ENCODE measurements at places on chromosomes 16 and 17. TPM values are rescaled to one million over a fixed set of nuclear protein-coding genes. Genes with fewer than 3 reads are reported as not detected.
A peak's percentile ranks its signal among the peaks of the same experiment; 100 is the strongest.

- no peak overlapping the region for H3K27ac ChIP-seq
- no peaks in the 10 kb centered on the region for H3K4me1 ChIP-seq
- H3K27me3 ChIP-seq = no peaks in the 10 kb centered on the region
- H3K36me3 ChIP-seq = no peaks in the 10 kb centered on the region
These were observed 14.2 kb upstream of the CCL8 start for GRCh38 chr17:34305061-34305460.

- no peaks in the 10 kb centered on the region for H3K36me3 ChIP-seq
- H3K4me3 ChIP-seq = no peak overlapping the region
- DNase-seq = no peak
- H3K27ac ChIP-seq = no peak overlapping the region
- H3K27me3 ChIP-seq = no peaks in the 10 kb centered on the region
- H3K4me1 ChIP-seq = no peaks in the 10 kb centered on the region
These were observed 73.3 kb downstream of the N4BP1 start for GRCh38 chr16:48536614-48537200.

- peak overlapping the region; percentile 36 for H3K4me3 ChIP-seq
- H3K36me3 ChIP-seq = no peaks in the 10 kb centered on the region
- no peaks in the 10 kb centered on the region for H3K27me3 ChIP-seq
- H3K4me1 ChIP-seq = no peaks in the 10 kb centered on the region
These were observed 436.0 kb downstream of the MAF start for GRCh38 chr16:79164388-79164995.

SPOP gene
- total RNA-seq = 58.0 TPM

GRCh38 chr16:52558448-52558847, 11.5 kb upstream of the TOX3 start:
- H3K4me1 ChIP-seq = no peaks in the 10 kb centered on the region
- no peaks in the 10 kb centered on the region for H3K36me3 ChIP-seq
- H3K27me3 ChIP-seq = no peaks in the 10 kb centered on the region
- no peak overlapping the region for H3K4me3 ChIP-seq
- H3K27ac ChIP-seq = no peak overlapping the region

DNA sequence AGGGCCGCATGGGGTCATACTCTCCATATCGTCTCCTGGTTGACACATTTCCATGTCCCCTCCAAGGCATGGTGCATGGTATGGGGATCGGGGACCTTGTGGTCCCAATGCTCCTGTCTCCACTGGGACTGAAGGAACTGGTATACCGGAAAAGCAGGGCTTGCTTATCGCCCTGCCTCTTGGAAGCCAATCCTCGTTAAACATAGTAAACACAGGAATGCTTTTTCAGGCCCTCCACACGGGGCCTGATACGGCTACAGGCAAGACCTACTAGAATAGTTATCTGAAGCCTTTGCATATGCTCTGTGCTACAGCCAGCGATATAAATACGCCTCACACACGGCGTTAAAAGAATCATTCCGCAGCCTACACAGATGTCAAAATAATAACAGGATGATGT, 159.5 kb downstream of the SHISA9 start:
- no peak overlapping the region for H3K27ac ChIP-seq
- H3K27me3 ChIP-seq = no peaks in the 10 kb centered on the region
- H3K36me3 ChIP-seq = no peaks in the 10 kb centered on the region
- H3K4me3 ChIP-seq = no peak overlapping the region
- H3K4me1 ChIP-seq = no peaks in the 10 kb centered on the region

CRISPLD2 gene
- total RNA-seq = 12.9 TPM

GRCh38 chr17:57999496-58000017, 7.5 kb downstream of the SRSF1 start:
- no peaks in the 10 kb centered on the region for H3K27me3 ChIP-seq
- peaks cover 73% of the 10 kb centered on the region for H3K36me3 ChIP-seq
- peaks cover 83% of the 10 kb centered on the region for H3K4me1 ChIP-seq
- peak; percentile 55 for DNase-seq
- no peak overlapping the region for H3K27ac ChIP-seq

DNA sequence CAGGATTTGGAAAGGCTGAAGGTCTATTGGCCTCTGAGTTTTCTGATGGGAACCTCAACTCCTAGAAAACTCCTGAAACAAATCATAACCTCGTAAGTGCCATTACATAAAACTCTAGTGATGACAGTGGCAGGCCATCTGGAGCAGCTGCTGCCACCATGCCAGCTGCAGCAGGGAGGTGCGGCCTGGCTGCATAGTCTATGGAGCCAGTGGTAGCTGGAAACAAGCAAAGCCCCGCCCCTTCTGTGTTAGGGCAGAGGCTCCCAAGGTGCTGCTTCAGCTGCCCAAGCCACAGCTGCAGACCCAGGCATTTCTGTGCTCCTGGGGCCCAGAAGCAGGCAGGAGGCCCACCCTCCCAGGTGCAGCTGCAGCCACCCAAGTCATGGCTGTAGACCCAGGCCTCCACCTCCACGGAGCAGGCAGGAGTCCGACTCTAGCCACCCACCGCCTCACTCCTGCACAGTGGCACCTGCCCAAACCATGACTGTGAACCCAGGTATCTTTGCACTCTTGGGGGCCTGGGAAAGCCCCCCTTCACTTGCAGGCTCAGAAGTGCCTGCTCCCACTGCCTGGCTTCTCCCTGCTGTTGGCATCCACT, 254.1 kb upstream of the KCNJ16 start:
- H3K27me3 ChIP-seq = no peaks in the 10 kb centered on the region
- no peak for DNase-seq
- H3K36me3 ChIP-seq = no peaks in the 10 kb centered on the region
- H3K4me1 ChIP-seq = no peaks in the 10 kb centered on the region

GRCh38 chr16:14392960-14393359, 237.1 kb downstream of the PARN start:
- H3K36me3 ChIP-seq = no peaks in the 10 kb centered on the region
- H3K27ac ChIP-seq = no peak overlapping the region
- H3K27me3 ChIP-seq = no peaks in the 10 kb centered on the region
- no peak for DNase-seq
- H3K4me1 ChIP-seq = no peaks in the 10 kb centered on the region
- H3K4me3 ChIP-seq = no peak overlapping the region

- H3K27me3 ChIP-seq = no peaks in the 10 kb centered on the region
- no peaks in the 10 kb centered on the region for H3K4me1 ChIP-seq
- no peaks in the 10 kb centered on the region for H3K36me3 ChIP-seq
- H3K27ac ChIP-seq = no peak overlapping the region
- no peak overlapping the region for H3K4me3 ChIP-seq
These were observed 27.9 kb upstream of the HSBP1 start for GRCh38 chr16:83779886-83780285.

DNA sequence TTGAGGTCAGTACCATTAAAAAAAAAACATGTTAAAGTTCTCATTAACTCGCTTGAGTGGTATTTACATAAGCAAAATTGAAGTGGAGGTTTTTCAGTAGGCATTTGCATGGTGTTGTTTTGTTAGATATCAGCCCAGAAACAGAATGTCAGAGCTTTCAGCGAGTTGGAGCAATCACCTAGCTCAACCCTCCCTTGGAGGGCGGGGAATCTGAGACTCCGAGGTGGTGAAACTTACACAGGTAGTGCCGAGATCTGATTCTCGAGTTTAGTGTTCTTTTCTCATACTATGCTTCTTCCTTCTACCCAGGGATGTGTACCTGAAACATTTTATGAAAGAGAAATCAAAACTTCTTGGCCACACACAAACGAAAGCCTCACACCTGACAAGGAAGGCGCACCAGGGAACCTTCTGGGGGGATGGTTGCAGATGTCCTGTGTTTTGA, 6.6 kb downstream of the SEC14L1 start:
- DNase-seq = no peak
- H3K36me3 ChIP-seq = peaks cover 43% of the 10 kb centered on the region
- H3K4me1 ChIP-seq = peaks cover 88% of the 10 kb centered on the region
- H3K4me3 ChIP-seq = no peak overlapping the region
- peak overlapping the region; percentile 99 for H3K27ac ChIP-seq

PROCA1 gene
- total RNA-seq = 4.9 TPM

BTBD17 gene
- total RNA-seq = not detected

EXOC3L1 gene
- total RNA-seq = 0.41 TPM

GRCh38 chr17:61574542-61575351, 16.3 kb downstream of the NACA2 start:
- H3K27ac ChIP-seq = no peak overlapping the region
- H3K36me3 ChIP-seq = no peaks in the 10 kb centered on the region
- no peak for DNase-seq

EZH1 gene
- 17.7 TPM for total RNA-seq

DNA sequence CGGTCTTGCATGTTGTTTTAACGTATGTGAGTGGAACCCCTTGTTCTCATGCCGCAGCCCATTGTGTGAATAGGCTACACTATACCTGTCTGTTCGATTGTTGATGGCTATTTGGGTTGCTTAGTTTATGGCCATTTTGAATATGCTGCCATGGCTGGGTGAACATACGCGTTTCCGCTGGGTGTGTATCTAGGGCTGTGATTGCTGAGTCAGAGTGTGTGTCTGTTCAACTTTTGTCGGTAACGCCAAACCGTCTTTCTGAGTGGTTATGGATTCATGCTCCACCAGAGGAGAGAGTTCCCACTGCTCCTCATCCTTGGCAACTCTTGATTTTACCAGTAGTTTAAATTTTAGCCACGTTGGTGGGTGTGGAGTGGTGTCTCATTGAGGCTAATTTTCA, 77.0 kb downstream of the METRNL start:
- H3K27me3 ChIP-seq = no peaks in the 10 kb centered on the region
- DNase-seq = no peak
- no peak overlapping the region for H3K27ac ChIP-seq
- no peak overlapping the region for H3K4me3 ChIP-seq
- peaks cover 7% of the 10 kb centered on the region for H3K4me1 ChIP-seq

DNA sequence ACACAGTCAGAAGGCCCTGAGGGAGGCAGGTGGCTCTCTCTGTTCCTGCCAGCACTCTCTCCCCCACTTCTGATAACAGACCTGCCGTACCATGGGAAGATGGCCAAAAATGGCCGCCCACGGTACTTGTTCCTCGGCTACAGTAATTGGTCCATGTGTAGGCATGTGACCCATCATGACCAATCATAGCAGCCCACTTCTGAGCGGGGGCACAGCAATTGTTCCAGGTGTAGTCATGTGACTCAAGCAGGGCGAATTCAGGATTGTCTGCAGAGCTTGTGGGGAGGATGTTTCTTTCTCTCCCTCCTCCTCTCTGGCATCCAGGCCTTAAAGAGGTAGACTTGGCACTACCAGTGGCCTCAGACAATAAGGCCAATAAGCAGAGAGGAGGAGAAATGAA, 250.4 kb downstream of the MRTFB start:
- H3K27ac ChIP-seq = no peak overlapping the region
- DNase-seq = no peak
- H3K36me3 ChIP-seq = no peaks in the 10 kb centered on the region

GRCh38 chr17:76697702-76698465, 12.9 kb downstream of the MXRA7 start:
- H3K27ac ChIP-seq = no peak overlapping the region
- no peaks in the 10 kb centered on the region for H3K27me3 ChIP-seq
- peaks cover 21% of the 10 kb centered on the region for H3K4me1 ChIP-seq

TMEM220 gene
- total RNA-seq = 9.3 TPM

DNA sequence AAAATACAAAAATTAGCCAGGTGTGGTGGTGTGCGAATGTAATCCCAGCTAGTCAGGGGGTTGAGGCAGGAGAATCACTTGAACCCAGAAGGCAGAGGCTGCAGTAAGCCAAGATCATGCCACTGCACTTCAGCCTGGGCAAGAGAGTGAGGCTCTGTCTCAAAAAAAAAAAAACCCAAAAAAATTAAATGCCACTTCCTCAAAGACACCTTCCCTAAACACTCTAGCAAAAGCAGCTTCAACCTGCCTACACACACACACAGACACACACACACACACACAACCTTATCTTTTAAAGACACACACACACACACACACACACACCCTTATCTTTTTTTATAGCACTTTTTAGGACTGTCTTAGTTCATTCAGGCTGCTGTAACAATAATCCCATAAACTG, 201.7 kb upstream of the PSMD7 start:
- no peak overlapping the region for H3K4me3 ChIP-seq
- no peaks in the 10 kb centered on the region for H3K36me3 ChIP-seq
- no peaks in the 10 kb centered on the region for H3K4me1 ChIP-seq

- no peaks in the 10 kb centered on the region for H3K36me3 ChIP-seq
- H3K27ac ChIP-seq = no peak overlapping the region
These were observed 77.2 kb downstream of the SHISA6 start for GRCh38 chr17:11318207-11318606.

KRTAP9-9 gene
- total RNA-seq = not detected

GRCh38 chr16:9469512-9469911, 378.1 kb downstream of the HAPSTR1 start:
- H3K4me3 ChIP-seq = no peak overlapping the region
- no peaks in the 10 kb centered on the region for H3K36me3 ChIP-seq
- DNase-seq = no peak
- H3K27me3 ChIP-seq = peaks cover 7% of the 10 kb centered on the region
- H3K27ac ChIP-seq = no peak overlapping the region

DNA sequence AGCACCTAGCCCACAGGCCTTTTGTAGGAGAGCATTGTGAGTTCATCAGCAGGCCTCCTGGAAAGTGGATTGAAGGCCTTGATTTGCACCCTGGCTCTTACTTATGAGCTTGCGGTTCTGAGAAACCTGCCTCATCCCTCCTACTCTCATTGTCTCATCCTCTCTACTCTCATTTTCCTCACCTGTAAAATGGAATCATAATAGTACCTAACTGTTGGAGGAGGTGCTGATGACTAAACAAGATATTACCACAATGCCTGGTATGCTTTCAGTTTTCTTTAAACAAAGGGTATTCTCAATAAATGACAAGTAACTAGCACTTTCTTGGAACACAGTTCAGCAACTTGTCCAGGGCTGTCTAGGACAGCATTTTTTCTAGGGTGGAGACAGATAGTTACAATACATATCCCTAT, 243.1 kb upstream of the MAF start:
- no peaks in the 10 kb centered on the region for H3K4me1 ChIP-seq
- H3K27ac ChIP-seq = no peak overlapping the region
- DNase-seq = no peak
- no peaks in the 10 kb centered on the region for H3K36me3 ChIP-seq
- no peak overlapping the region for H3K4me3 ChIP-seq
- H3K27me3 ChIP-seq = no peaks in the 10 kb centered on the region

- H3K4me1 ChIP-seq = peaks cover 9% of the 10 kb centered on the region
- DNase-seq = no peak
- no peaks in the 10 kb centered on the region for H3K27me3 ChIP-seq
- H3K27ac ChIP-seq = no peak overlapping the region
- no peaks in the 10 kb centered on the region for H3K36me3 ChIP-seq
These were observed 24.0 kb upstream of the GINS2 start for GRCh38 chr16:85712801-85713200.

TERB1 gene
- total RNA-seq = not detected

TMC7 gene
- total RNA-seq = 5.1 TPM

CNTD1 gene
- total RNA-seq = 0.13 TPM

CTF1 gene
- total RNA-seq = 2.9 TPM

DNA sequence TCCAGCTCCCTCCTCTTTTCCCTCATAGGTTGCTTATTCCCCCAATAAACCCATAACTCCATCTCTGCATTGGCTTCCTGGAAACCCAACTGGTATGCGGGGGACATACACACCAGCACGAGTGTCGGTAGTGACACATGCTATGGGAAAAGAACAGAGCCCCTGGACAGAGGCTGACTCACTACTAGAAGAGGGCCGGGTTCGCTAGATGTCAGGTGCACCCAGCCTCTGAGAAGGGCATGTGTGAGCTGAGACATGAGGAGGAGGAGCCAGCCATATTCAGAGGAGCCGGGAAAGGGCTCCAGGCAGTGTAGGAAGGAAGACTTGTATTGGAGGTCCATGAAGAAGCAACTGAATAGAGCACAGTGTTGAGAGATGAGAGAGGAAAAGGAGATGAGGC, 241.1 kb downstream of the SOX9 start:
- no peaks in the 10 kb centered on the region for H3K36me3 ChIP-seq
- no peak overlapping the region for H3K27ac ChIP-seq
- H3K4me1 ChIP-seq = peaks cover 7% of the 10 kb centered on the region
- no peaks in the 10 kb centered on the region for H3K27me3 ChIP-seq
- H3K4me3 ChIP-seq = no peak overlapping the region

NTN1 gene
- total RNA-seq = 14.5 TPM
